Posterior vena cava (tissue), 2 donors: ENCODE measurements at places on chromosomes 7 and 10. TPM values are rescaled to one million over a fixed set of nuclear protein-coding genes. Genes with fewer than 3 reads are reported as not detected.

Gene HOXA7
- 6.7 TPM for total RNA-seq

Gene OGDHL
- total RNA-seq, result not detected

Gene DYNC1I1
- 17.9 TPM for total RNA-seq

Gene COL13A1
- total RNA-seq, result 1.3 TPM

Gene HOXA5
- total RNA-seq, result 11.3 TPM

Gene GNGT1
- not detected for total RNA-seq

Gene IFIT1B
- total RNA-seq, result 1.1 TPM

Gene ZNF107
- 7.2 TPM for total RNA-seq

Gene STAG3
- 1.2 TPM for total RNA-seq

Gene PLXNA4
- total RNA-seq, result 24.9 TPM

Gene ASZ1
- not detected for total RNA-seq

Gene IFRD1
- 58.3 TPM for total RNA-seq

DNA sequence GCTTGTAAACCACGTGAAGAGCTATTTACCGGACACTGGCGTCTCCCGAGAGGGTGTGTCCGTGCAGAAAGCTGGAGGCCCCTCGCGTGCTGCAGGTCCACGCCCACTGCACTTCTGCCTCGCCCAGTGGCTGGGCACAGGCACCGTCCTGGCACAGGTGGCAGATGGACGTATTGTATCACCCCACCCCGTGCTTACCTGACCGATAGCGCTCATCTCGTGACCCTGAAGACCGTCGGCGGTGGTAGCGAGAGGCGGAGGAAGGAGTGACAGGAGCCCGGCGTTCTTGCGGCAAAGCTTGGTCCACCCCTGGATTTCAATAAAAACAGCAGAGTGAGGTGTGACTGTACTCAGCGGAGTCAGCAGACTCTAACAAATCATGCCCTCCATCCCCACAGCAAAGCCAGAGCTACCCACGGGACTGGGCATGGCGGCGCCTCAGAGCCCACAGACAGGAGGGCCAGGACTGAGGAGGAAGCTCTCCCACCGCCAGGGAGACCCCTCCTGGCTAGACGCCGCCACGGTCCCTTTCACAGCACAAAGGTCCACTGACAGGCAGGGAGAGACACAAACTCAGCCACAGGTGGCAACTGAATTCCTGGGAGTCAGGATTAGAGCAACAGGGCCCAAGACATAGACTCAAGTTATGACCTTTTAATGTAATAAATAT is 217.1 kb downstream of the DIP2C start:
- no peak for DNase-seq

DNA sequence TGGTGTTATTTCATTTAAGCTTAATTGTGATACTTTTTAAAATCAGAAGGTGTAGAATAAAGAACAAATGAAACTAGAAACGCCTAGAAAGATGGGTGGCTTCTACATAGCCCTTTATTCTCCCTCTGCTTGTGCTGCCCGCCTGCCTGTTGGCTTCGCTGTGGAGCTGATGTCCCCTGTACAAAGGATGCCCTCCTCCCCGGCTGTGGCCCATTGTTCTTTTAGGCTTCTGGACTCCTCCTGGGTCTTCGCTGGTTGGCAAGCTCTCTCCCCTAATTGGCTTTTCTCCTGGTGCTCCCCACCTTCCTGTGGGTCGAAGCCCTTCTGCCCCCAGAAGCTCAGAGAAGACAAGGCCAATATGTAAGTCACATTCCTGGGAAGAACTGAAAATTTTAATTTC is 98.2 kb downstream of the FANK1 start:
- DNase-seq, result no peak

- no peak for DNase-seq
Measured at GRCh38 chr10:21570761-21571521, 36.9 kb downstream of the MLLT10 start.

GRCh38 chr10:70096705-70097420 is 35.8 kb downstream of the AIFM2 start:
- DNase-seq, result no peak

DNA sequence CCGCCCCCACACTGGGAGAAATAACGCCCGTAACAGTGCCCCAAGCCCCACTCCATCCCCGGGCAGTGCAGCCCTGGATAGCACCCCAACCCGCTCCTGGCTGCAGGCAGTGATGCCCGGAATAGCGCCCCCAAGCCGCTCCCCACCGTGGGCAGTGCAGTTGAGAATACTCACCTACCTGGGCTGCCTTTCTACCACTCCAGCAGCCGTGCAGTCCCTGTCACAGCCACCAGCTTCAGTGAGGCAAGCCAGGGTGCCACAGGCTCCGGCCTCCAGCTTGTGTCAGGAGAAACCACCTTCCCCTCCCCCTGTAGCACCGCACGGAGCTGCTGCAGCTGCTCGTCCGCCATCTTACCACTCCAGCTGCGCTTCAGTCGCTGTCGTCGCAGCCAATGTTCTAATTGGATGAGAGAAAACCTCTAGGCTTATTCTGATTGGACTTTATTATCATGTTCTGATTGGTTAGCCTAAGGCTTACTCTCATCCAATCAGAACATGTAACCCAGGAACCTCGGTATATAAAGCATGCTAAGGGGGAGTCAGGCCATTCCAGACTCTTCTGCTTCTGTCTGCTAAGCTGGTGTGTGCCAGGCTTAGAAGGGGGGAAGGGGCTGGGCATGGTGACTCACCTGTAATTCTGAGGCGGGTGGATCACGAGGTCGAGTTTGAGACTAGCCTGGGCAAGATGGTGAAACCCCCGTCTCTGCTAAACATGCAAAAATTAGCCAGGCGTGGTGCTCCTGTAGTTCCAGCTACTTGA is 53.2 kb upstream of the ZNF33B start:
- peak; percentile 80 for DNase-seq

GRCh38 chr7:123583821-123584220 is 17.8 kb upstream of the ASB15 start:
- DNase-seq, result no peak

- DNase-seq, result no peak
Measured at GRCh38 chr7:33764752-33765451, 140.4 kb upstream of the BMPER start.

DNA sequence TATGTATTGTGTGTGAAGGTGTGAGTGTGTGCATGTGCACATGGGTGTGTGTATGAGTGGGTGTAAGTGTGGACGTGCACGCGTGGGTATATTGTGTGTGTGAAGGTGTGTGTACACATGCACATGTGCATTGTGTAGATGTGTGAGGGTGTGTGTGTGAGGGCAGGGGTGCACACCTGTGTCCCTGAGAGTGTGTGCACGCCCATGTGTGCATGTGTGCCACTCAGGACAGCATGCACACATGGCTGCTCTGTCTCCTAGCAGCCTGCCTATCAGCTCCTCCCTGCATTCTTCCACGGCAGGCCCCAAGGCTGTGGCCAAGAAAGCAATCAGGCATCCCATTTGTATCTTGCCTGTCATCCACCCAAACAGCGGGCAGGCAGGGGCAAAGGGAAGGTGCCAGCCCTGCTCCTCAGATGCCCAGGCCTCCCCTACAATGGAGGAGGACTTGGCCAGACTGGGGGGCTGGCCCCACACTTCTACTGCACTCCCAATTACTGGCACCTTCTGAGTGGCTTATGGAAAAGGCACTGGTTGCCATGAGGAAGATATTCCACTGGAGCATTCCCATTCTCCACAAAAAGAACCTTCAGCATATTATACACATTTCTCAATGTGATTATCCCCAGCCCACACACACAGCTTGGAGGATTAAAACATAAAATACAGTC is 380.4 kb upstream of the ZMIZ1 start:
- no peak for DNase-seq

- no peak for DNase-seq
Measured at GRCh38 chr7:148871030-148871429, 13.1 kb downstream of the EZH2 start.

GRCh38 chr7:73726083-73726466 is 6.6 kb upstream of the STX1A start:
- no peak for DNase-seq

DNA sequence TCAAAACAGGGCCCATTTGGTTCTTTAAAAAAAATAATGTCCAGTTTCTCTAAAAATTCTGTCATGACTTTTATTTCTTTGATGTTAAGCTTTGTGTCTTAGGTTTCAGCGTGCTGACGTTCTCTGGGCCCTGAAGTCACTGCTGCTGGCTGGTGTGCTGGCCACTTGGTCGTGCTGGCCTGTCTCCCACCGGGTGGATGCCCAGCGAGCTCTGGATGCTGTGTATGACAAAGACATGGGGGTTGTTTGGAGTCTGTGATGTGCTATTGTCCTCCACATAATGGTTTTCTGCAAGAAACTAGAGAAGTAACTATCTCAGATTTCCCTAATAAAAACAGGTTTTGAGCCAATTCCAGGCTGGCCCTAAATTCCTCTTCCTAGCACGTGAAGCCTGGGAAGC is 9.5 kb upstream of the IDI2 start:
- no peak for DNase-seq

DNA sequence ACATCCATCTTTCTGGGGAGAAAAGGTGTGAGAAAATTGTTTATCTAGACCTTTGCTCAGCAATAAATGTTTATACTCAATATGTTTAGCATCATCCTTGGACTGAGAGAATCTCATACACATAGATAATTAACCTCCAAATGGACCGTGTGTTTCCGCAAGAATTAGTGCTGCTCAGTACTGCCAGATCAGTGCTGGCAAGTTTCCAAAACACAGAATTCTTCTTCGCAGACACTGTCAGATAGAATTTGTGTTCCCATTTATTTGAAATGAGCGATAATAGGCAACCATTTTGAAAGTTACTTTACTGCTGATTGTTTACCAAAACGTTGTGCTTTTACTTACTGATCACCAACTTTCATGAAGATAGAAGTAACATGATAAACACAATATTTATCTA is 33.7 kb downstream of the STAMBPL1 start:
- DNase-seq, result no peak

DNA sequence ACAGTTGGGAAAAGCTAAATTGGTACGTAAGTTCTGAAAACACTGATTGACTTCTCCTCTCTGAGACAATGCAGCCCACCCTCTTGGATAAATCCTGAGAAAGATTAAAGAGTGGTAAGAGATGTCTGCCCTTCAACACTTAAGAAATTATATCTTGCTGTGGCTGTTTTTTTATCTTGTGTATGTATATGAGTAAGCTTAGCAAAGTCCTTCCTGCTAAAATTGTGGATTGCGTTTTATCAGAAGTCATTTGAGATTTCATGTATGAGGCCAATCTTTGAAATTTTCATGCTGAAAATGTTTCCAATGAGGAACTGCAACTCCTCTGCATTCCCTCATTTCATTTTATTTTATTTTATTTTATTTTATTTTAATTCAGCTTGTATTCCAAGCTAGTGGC is 106.2 kb upstream of the INHBA start:
- no peak for DNase-seq

- DNase-seq, result no peak
Measured at GRCh38 chr7:159061674-159062212, 82.9 kb downstream of the VIPR2 start.

DNA sequence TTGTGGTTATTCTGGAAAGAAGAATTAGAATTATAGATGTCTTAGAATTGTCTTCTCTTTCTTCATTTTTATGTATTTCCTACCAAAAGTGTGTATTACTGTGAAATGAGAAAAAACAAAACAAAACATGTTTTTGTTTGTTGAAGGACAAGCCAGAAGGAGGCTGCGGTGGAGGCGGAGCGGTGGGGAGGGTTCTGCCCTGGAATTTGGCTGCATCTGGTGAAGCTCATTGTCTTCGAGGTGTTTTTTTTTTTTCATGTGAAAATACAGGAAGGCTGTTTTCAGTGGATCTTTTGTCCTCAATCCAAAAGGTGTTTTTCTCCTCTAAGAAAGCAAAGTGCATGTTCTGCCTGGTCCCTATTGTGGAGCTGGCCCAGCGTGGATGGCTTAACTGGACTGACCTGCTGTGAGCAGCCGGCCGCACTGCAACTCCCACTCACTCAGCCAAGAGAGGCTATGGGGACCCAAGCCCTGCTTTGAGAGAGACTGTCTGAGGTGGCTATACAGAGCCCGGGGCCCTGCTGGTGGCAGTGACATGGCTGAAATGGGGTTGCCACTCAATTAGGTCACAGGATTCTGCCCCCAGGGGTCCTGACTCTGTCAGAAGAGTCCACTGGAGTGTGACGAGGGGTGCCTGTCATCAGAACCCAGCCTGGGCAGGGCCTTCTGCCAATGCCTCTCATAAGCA is 184.9 kb upstream of the MKI67 start:
- DNase-seq, result no peak
